ACHN (cell line): ENCODE measurements at places on chromosomes 7 and 10.

DNA sequence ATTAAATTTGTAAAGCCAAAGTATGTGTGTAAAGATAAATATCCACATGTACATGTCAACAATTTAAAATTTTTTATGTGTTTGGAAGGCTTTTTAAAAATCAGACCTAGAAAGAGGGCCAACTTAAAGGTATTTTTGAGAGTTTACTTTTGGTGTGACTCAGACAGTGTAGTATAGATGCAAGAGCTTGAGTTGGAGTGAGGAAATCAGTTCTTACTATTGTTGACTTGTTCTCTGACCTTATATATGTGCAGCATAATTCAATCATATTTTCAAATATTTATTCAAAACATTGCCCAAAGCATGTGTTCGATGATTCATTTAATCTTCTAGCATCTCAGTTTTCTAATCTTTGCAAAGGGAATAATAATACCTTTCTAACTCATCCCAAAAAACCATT, 243.7 kb upstream of the PRKCQ start:
- no peak for DNase-seq

DNA sequence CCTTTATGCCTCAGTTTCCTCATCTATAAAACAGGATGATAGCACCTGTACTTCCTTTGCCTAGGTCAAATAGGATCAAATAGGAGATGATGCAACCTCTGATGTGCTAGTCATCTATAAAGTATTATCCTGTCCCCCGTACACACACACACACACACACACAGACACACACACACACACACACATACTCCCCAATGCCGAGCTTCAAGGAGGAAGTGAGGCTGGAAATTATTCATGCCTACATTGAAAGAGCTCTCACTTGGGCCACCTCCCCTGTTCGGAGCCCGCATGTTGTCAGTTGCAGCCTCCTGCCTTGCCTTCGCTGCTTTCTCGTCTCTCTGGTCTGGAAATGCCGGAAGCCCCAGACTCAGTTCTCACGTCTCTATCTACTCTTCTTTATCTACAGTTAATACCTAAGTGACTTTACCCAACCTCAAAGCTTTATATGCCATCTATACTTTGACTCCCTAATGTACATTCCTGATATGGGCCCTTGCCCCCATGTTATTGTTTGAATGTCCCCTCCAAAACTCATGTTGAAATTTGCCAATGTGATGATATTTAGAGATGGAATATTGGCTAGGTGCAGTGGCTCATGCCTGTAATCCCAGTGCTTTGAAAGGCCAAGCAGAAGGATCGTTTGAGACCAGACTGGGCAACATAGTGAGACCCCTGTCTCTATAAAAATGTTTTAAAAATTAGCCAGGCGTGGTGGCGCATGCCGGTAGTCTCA, 6.9 kb upstream of the UBE2H start:
- no peak for DNase-seq

DNA sequence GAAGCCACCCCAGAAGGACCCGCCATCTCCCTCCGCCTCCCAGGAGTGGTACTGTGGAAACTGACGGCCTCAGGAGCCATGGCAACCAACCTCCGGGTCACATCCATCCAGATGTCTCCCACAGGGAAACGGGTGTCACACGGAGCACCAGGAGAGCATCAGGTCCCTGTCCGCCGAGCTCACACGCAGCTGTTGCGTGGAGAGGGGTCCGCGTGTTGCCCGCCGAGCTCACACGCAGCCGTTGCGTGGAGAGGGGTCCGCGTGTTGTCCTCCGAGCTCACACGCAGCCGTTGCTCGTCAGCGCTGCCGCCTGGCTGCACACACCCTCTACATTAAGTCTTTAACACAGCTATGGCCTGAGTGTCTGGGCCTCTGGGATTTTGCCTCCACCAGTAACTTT, 311.1 kb upstream of the SHH start:
- no peak for DNase-seq

GRCh38 chr7:26656735-26657134, 207.7 kb downstream of the SKAP2 start:
- DNase-seq, result no peak

GRCh38 chr10:59018977-59019376, 157.5 kb upstream of the PHYHIPL start:
- no peak for DNase-seq

GRCh38 chr10:71475243-71475871, 78.6 kb downstream of the CDH23 start:
- no peak for DNase-seq

DNA sequence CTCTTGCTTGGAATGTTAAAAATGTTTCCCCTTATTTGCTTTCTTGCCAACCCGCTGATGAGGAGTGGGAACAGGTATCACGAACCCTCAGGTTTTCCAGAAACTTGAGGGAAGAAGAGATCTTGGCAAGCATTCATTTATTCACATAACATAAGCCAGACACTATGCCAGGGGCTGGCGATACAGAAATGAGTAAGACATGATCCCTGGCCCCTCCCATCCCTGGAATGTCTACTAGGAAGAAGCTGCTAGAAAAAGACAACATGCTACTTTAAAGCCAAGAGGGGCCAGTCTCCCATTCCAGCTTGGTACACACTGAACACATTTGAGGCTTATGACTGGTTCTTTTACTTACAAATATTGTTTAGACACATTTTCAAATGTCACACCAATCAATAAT, 26.4 kb downstream of the SLC35B4 start:
- DNase-seq, result no peak

DNA sequence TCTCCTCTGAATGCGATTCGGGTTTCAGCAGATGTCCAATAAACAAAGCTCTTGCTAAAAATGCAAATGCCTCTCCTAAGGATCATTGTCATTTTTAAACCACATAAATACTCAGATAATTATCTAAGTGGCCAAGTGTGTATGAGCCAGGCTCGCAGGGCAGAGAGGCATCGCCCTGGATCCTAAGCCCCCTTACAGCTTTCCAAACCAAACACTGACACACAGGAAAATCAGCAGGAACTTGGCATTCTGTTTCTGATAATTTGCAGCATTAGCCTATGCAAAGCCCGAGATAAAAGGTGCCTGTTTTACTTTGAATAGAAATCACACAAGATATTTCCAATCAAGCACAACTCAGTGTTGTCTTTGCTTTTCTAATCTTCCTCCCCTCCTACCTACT, 134.4 kb downstream of the ABCA13 start:
- DNase-seq, result no peak

DNA sequence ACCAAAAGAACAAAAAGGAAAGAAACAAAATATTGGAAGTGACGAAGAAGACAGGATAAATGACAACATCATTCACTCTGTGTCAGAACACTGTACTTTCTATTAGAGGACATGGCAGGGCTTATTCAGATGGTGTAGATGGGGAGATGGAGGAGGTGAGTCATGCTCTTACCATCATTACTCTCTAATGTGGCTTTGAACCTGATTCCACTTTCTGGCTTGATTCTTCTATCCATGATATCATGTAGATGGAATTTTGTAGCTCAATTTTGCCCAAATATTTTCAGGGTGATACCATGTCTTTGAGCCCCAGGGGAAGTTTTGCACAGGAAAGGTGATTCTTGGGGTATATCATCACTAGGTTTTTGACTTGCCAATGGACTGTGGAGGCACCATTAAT, 91.7 kb downstream of the CFAP58 start:
- DNase-seq, result peak; percentile 78

- no peak for DNase-seq
These were observed 108.2 kb downstream of the HIP1 start for GRCh38 chr7:75630549-75630948.

- no peak for DNase-seq
These were observed 398.8 kb upstream of the KLF6 start for GRCh38 chr10:4183761-4184261.

DNA sequence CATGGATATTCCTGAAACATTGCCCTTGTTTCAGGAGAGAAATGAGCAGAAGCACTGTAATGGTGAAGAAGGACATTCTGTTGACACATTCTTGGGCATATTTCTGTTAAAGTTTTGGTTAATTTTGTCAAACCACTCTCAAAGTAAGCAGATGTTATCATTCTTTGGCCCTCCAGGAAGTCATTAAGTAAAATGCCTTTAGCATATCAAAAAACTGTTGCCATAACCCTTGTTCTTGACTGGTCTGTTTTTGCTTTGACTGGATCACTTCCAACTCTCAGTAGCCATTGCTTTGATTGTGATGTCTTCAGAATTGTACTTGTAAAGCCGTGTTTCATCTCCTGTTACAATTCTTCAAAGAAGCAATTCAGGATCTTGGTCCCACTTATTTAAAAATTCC, 404.3 kb upstream of the LRRTM3 start:
- DNase-seq, result no peak

- DNase-seq, result no peak
These were observed 28.8 kb upstream of the GOT1 start for GRCh38 chr10:99459217-99459616.

- DNase-seq, result no peak
These were observed 8.5 kb upstream of the NFE2L3 start for GRCh38 chr7:26143298-26144048.

DNA sequence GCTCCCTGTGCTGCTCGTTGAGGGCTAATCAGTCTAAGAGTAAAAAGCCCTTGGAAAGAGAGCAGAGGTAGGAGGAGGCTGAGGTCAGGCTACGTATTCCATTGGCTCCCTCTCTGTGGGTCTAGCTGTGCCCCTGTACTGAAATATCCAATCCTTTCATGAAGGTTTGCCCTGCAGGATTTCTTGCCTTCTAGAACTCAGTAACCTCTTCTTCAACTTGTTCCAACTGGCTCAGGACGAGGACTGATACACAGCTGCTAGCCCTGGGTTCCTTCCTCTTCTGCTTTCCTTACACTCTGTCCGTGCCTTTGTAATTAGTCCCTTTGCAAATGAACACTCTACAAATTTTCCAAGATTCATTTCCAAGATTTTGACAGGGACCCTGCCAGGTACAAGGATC, 560.5 kb downstream of the ACTR3B start:
- DNase-seq, result no peak

DNA sequence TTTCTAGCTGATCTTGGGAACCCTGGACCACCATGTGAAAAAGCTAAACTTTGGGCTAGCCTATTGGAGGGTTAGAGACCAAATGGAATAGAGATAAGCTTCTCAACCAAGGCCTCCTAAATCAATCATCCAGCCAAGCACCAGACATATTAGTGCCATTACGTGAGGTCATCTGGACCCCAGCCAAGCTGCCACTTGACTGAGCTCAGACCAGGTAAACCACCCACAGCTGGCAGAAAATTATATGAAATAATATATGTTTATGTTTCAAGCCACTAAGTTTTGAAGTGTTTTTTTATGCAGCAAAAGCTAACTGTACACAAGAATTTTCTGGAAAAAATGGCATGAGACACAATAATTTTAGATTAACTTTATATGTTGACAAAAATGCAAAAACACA, 82.6 kb upstream of the PCGF5 start:
- DNase-seq, result no peak

DNA sequence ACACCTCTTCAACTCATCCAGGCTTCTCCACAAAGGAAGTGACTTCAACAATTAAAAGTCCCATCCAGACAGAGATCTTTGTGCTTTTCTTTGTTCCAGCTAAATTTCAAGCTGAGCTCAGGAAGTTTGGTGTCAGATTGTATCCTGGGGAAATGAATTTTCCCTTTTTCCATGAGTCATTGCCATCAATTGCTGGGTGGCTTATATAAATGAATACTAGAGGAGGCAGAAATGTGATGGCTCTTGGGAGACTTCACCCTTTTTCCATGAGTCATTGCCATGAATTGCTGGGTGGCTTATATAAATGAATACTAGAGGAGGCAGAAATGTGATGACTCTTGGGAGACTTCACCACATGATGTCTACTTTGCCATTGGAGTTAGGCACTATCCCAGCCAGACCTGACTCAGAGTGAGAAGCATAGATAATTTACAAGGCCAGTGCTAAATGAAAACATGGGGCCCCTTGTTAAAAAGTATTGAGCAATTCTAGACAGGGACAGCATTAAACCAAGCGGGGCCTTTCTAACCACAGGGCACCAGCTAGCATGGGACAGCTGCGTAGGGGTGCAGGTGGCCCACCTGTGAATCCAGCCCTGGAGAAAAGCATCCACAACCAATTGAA, 339.2 kb upstream of the PODXL start:
- DNase-seq, result peak; percentile 89

DNA sequence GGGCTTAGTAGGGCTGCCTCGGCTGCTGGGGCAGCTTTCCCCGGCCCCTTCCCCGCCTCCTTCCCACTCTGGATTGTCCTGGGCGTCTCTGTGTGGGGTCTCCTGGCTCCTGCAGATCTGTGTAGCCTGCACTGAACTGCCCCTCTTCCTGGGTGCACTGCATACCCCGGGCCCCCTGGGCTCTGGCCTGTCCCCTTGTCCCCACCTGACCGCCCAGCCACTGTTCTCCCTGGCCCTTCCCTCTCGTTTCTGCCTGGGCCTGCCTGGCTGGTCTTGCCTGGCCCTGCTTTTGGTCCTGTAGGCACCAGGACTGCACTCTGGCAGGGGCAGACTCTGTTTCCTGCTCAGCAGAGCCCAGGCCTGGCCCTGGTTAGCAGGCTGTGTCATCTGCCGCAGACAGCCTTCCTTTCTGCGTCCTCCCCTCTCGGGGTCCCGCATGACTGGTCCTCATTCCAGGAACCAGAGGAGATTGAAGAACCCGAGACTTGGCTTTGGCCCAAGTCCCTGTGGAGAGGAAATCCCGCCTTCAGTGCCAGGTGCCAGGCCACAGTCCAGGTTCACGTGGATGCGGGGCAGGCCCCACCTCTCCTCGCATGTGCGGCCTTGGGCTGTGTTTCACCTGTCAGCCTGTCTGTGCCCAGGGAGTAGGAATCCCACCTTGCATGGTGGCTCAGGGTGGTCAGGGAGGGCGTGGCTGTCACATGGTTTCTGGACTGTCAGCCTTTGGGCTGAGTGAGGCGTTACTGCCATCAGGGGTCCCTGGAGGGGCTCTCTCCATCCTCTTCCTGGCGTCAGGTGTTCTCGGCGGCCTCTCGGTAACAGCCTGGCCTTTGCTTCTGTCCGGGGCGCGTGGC, 9.2 kb downstream of the INPP5A start:
- DNase-seq, result peak; percentile 80

GRCh38 chr10:102633287-102633686, 11.0 kb upstream of the TRIM8 start:
- DNase-seq, result no peak

DNA sequence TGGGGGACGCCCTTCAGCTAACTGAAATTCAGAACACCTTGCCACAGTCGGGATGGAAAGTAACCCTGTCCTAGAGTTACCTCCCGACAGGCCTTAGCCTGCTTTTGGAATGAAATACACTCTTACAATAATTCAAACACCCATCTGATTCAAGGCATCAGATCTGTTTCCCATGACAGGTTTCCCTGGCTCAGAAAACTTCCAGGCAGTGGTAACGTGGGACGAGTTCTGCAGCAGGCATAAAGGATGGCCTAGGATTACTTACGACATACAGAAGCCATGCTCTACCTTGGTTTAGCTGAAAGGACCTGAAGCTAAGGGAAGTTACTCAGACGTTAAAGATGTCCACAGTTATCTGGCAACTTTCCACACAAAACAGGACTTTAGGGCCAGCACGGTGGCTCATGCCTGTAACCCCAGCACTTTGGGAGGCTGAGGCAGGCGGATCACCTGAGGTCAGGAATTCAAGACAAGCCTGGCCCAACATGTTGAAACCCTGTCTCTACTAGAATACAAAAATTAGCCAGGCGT, 5.0 kb downstream of the PAXIP1 start:
- DNase-seq, result no peak
